ENCODE measurements at places on chromosomes 2 and 18.

DNA sequence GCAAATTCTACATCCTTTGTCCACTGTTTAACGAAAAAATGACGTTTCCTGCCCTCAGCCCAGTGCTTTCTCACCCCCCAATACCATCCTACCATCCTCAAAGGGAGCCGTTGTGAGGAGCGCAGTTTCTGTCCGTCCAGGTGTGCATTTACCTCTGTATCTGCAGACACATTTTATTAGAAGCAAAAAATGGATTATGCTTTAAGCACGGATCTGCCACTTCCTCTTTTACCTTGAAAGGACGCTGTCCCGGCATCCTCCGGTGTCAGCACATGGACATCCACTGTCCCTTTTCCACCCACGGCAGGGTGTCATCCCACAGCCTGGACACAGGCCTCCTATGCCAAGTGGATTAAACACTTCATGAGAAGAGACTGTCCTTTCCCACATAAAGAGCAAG lies 7.2 kb upstream of the MAL start:
- no peak for DNase-seq

GRCh38 chr2:3885629-3886628 lies 182.6 kb downstream of the DCDC2C start:
- DNase-seq: no peak

- DNase-seq: no peak
Measured at GRCh38 chr2:74505448-74506246, 1.8 kb downstream of the PCGF1 start.

- DNase-seq: no peak
Measured at GRCh38 chr2:12287220-12287751, 429.4 kb upstream of the TRIB2 start.

GRCh38 chr2:165720511-165720910 lies 73.5 kb downstream of the GALNT3 start:
- no peak for DNase-seq

- DNase-seq: no peak
Measured at GRCh38 chr2:8255448-8255800, 426.4 kb upstream of the ID2 start.

DNA sequence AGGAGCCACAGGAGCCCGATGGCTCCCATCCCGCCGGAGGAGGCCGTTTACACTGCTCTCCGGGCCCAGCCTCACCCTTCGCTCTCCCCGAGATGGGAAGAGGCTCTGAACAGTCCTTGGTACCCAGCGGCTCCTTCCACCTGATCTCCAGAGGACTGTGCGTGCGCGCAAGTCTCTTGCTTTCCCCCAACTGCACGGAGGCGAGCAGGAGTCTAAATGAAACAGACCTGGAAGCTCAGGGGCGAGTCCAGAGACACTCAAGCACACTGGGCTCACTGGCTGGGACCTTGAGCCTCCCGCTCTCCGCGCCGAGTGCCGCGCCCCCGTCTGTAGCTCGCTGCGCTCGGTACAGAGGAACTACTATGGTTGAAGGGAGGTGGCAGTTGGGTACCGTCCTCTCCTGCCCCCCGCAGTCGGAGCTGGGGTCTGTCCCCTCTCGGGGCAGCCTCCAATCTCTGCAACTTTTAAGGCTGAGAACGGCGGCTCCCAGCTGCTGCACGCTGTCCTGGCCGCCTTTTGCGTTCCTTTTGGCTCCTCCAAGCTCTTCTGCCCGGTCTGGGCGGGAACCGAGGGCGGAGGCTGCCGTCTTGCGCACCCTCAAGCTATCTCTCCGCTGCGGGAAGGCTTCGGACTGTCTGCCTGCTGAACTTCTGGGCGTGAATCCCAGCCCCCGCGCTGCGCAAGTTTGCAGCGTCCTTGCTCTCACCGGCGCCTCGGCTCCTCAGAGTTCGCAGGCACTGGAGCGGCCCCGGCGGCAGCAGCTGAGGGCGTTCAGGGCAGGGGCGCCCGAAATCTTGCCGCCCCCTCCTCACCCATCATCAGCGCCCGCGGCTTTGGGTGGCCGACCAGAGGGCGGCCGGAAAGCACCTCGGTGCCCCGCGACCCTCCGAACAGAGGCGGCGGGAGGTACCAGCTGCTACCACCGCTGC lies 491 bp downstream of the ALK start:
- DNase-seq: no peak

GRCh38 chr2:176508984-176509740 lies 239.9 kb downstream of the MTX2 start:
- DNase-seq: no peak

- no peak for DNase-seq
Measured at GRCh38 chr2:123514613-123515207, 510.4 kb upstream of the CNTNAP5 start.

DNA sequence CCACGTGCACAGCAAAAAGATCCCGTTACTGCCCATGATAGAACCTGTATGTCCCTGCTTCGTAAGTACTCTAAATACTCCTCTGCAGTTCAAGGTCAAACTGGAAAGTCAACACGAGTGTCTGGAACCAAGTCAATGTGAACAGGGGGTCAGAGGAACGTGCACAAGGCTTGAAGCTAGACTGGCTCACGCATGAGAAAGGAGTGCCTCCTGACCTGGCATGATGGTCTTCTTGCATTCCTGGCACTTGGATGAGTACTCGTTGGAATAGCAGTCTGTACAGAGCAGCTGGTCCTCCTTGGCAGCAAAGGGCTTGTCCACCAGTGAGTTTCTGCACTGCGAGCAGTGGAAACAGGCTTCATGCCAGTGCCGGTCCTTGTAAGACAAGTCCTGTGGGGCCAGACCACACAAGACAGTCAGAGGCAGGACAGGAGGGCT lies 25.5 kb downstream of the FHL2 start:
- no peak for DNase-seq

- DNase-seq: no peak
Measured at GRCh38 chr18:59150236-59150635, 10.6 kb downstream of the SEC11C start.

DNA sequence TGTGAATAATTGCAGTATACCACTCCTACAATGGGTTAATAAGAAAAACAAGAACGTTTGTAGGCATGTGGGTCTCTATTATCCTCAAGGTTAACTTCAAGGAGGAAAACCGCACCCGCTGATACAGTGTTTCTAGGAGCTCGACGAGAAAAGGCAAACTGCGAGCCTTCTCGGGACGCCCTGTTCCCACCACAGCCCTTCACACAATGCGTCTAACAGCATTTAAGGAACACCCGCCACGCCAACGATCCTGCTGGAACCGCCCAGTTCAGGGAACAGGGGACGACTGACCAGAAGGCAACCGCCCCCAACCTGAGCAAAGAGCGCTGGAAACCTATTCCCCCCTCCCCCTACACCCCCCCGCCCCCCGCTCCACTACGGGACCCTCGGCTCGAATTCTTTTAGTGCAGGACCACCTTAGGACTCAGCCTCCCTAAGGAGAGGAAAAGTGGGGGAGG lies 710 bp upstream of the TMSB10 start:
- DNase-seq: peak; percentile 76

- DNase-seq: no peak
Measured at GRCh38 chr2:216774620-216775019, 79.3 kb upstream of the IGFBP5 start.

DNA sequence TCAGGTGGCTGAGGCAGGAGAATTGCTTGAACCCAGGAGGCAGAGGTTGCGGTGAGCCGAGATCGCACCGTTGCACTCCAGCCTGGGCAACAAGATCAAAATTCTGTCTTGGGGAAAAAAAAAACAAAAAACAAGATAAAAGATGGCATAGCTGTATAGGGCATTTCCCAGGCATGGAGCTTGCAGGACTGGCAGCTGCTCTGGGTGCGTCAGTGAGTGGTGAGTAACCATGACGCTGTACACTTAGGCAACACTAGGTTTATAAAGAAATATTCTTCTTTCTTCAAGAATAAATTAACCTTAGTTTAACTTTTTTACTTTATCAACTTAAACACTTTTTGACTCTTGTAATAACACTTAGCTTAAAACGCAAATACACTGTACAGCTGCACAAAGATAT lies 15.4 kb downstream of the TGOLN2 start:
- no peak for DNase-seq

- DNase-seq: no peak
Measured at GRCh38 chr2:156434461-156435291, 1.5 kb upstream of the GPD2 start.

DNA sequence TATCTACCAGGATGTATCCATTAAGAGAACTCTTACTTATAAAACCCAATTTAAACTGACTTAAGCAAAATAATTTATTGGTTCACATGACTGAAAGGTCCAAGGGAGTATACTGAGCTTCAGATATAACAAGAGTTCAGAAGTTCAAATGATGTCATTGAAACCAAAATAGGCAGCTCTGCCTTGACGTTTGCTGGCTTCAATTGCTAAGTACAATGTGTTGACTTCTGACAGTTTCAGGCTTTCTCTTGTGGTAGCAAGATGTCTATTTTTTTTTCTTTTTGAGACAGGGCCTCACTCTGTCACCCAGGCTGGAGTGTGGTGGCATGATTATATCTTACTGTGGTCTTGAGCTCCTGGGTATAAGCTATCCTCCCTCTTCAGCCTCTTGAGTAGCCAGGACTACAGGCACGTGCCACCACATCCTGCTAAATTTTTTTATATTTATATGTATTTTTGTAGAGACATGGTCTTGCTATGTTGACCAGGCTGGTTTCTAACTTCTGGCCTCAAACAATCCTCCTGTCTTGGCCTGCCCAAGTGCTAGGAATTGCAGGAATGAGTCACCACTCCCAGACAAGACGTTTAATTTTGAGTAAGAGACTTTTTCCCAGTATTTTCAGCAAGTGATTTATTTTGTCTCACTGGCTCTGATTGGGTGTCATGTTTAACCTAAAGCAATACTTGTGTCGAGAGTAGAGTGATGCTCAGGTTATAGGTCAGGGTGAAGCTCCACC lies 184.8 kb downstream of the NR4A2 start:
- no peak for DNase-seq

GRCh38 chr2:157871415-157871814 lies 4.7 kb downstream of the ACVR1 start:
- DNase-seq: no peak

GRCh38 chr18:69031571-69031970 lies 233.7 kb downstream of the CCDC102B start:
- no peak for DNase-seq

- DNase-seq: no peak
Measured at GRCh38 chr2:17355608-17356329, 162.5 kb downstream of the RAD51AP2 start.

- no peak for DNase-seq
Measured at GRCh38 chr2:142841788-142842187, 35.7 kb upstream of the KYNU start.

DNA sequence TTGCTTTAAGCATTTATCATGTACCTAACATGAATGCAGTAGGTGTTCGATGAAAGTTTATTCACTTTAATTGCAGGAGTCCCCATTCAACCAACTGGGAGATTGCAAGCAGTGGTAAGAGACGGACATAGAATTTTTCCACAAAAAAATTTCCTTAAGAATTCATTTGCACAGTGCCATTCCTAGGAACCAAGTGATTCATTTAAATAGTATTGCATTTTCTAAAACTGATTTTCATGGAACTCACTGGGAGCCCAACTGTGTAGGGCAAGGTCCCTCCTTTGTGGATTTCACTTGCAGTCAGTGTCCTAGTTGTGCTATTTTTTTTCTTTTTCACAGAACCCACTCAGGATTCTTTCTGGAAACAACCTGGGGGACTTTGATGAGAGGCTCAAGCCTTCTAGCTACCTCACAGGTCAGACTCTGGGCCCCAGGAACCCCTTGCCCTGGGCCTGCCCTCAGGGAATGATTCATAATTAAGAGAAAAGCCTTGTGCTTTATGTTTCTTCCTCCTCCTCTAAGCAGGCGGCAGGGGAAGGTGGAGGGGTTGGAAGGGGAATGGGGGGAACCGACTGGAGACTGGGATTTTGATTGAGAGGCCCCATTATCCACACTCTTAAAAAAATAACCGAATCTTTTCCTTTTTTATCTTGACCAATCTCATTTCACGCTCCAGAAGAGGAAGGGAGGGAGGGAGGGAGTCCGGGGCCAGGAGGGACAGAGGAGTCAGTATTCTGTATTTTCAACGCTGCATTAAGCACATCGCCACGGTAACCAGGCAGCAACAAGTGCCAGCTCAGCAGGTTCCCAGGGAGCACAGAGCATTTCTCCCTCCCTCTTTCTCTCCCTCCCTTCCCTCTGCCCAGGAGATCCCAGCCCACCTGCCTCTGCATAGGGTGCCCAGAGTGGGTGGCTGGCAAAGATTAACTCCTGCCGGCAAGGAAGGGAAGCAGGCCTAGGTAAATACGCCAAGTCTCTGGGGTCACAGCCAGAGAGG lies 51.8 kb downstream of the PSD4 start:
- no peak for DNase-seq

GRCh38 chr18:28208712-28209265 lies 31.9 kb upstream of the CDH2 start:
- DNase-seq: no peak

DNA sequence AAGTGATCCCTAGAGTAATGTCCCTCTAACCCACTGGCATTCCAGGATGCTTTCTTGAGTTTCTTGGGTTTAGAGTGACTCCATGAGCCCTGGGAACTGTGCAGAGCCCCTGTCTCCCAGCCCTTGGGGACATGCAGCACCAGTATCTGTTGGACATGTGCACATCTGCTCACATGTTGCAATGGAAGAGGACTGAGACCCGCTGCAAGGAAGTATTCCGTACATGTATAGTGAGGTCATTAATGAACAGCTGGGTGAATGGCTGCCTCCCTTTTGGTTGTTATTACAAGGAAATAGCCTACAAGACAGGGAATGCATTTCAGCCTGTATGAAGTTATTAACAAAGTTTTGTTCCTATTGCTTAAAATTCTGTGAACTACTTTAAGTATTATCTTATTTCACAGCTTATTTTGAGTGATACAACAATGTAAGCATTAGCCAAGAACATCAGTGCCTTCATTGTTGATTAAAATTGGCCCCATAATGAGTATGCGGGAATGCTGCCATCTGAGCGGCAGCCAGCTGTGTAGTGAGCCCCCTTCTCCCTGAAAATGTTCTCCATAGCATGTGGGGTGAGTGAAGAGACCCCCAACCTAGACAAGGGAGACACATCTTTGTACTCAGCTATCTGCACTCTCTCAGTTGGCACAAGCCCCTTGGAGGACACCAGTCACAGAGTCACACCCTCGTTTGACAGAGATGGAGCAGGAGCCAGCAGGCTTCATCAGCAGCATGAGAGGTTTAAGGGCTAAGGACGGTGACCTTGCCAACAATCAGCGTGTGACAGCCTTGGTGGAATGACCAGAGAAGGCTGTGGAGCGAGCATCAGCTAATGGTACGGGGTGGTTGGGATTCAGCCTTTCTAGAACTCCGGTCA lies 87.4 kb downstream of the FAM210A start:
- no peak for DNase-seq

DNA sequence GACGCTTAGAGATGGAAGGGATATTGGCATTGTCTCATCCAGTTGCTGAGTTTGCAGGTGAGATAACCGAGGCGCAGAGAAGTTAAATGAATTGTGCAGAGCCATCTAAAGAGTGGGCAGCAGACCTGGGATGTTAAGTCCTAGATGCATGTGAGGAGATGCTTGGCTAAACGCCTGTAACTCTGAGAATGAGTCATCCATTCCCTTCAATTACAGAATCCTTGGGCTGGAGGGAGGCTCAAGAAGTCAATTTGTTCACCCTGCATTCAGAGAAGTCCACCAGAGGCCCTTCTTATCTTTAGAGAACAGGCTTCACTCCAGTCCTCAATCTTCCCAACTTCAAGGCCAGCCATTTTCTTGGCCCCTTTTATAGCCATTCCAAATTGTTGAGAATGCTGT lies 1.6 kb downstream of the EHD3 start:
- no peak for DNase-seq

Data from inflammatory macrophage treated with lipopolysaccharide for 1 hour (primary cell).